ENCODE measurements at places on chromosomes 5 and 9. TPM values are rescaled to one million over a fixed set of nuclear protein-coding genes. Genes with fewer than 3 reads are reported as not detected.

Gene HOMER1
- 11.0 TPM for total RNA-seq

Gene OR1K1
- total RNA-seq, result not detected

Gene LRRC19
- total RNA-seq, result not detected

Gene PDE8B
- total RNA-seq, result 0.05 TPM

Gene CD14
- total RNA-seq, result 2.3 TPM

Gene SPAG8
- total RNA-seq, result 0.21 TPM

Gene TAF1L
- total RNA-seq, result 0.02 TPM

Gene STRBP
- total RNA-seq, result 32.7 TPM

Gene F2RL1
- total RNA-seq, result 1.7 TPM

Gene FCN2
- total RNA-seq, result not detected

Gene SERINC5
- 9.2 TPM for total RNA-seq

Gene LRRC26
- not detected for total RNA-seq

Gene SLC27A6
- not detected for total RNA-seq

Gene SAXO1
- not detected for total RNA-seq

Gene EDIL3
- total RNA-seq, result 75.7 TPM

Gene VCAN
- 31.7 TPM for total RNA-seq

Gene THBS4
- 1.2 TPM for total RNA-seq

Gene CCL27
- not detected for total RNA-seq

Gene HACD4
- total RNA-seq, result not detected

Gene SEPTIN8
- total RNA-seq, result 55.4 TPM

Gene FOXI1
- not detected for total RNA-seq

Gene ADAMTS12
- total RNA-seq, result 13.4 TPM

Gene PLPPR1
- not detected for total RNA-seq

Gene FOXD1
- 24.6 TPM for total RNA-seq

Gene ACSL6
- 0.07 TPM for total RNA-seq

Gene PDE4D
- 14.9 TPM for total RNA-seq

Gene TERT
- total RNA-seq, result 0.95 TPM

Gene ZNF454
- not detected for total RNA-seq

Gene ZNF879
- not detected for total RNA-seq

Gene RAPGEF1
- 20.0 TPM for total RNA-seq

Gene SPARC
- 3,811 TPM for total RNA-seq

Gene ECSCR
- total RNA-seq, result 1.8 TPM

Gene CSF1R
- 0.84 TPM for total RNA-seq

Gene NAIP
- 2.1 TPM for total RNA-seq

Gene SLC36A3
- total RNA-seq, result not detected

Gene SURF4
- total RNA-seq, result 391 TPM

Gene CCDC171
- 4.5 TPM for total RNA-seq

Gene KCNIP1
- total RNA-seq, result 0.36 TPM

Gene C9orf50
- not detected for total RNA-seq

Gene GHR
- 1.1 TPM for total RNA-seq

Gene DDX4
- total RNA-seq, result not detected

Gene NDFIP1
- total RNA-seq, result 65.7 TPM

Gene GOLM1
- total RNA-seq, result 142 TPM

Gene SLC4A9
- not detected for total RNA-seq

Gene HSPB3
- total RNA-seq, result 2.4 TPM

Gene SLC34A3
- total RNA-seq, result 1.6 TPM

Gene INSL4
- not detected for total RNA-seq

Gene STXBP1
- 63.2 TPM for total RNA-seq

Gene IL4
- total RNA-seq, result not detected

Gene NEUROG1
- total RNA-seq, result not detected

Gene PCDHGA12
- total RNA-seq, result not detected

Gene EMB
- 0.12 TPM for total RNA-seq

Gene TAF11L10
- total RNA-seq, result not detected

Gene GFRA3
- total RNA-seq, result not detected
